ENCODE measurements at places on chromosomes 5 and 9.

- no peak for DNase-seq
Observed at GRCh38 chr9:86775718-86776117, 171.6 kb downstream of the GAS1 start.

DNA sequence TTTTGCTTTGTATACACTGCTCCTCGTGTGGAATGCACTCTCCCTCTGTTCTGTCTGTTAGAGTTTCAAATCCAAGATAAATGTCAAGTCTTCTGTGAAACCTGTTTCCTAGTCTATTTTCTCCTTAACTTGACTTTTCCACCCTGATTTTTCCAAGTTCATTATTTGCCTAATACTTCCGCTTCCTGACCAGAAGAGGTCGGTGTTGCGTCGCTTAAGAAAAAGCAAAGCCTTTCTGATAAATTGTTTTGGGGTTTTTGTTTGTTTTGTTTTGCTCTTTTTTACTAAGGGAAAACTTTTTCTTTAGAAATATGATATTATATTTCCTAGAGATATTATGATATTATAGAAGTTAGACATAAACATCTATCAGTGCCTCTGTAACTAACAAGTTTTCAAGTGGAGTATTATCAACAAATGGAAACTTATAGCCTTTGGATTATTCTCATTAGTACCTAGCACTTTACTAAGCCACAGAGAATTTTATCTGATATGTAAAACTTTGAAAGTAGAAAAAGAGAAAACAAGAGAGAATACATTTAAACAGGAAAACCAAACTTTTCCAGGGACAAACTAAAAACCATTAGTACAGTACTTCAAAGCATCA, 55.8 kb downstream of the PHAX start:
- DNase-seq = no peak

DNA sequence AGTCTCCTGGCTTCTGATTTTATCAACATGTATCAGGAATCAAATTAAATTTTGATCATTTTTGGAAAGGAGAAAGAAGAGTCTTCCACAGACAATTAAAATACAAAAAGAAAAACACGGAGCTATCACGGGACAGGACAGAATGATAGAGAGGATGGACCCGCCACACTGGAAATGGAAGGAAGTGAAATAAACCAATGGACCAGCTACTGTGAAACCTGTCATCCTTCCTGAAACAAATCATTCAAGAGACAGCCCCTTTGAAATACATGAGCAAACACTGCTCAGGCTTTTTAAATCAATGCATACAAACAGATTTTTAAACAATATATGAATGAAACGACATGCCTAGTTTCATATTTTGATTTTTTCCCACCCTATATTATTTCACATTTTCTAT, 339.4 kb downstream of the ACTL7B start:
- DNase-seq = no peak

DNA sequence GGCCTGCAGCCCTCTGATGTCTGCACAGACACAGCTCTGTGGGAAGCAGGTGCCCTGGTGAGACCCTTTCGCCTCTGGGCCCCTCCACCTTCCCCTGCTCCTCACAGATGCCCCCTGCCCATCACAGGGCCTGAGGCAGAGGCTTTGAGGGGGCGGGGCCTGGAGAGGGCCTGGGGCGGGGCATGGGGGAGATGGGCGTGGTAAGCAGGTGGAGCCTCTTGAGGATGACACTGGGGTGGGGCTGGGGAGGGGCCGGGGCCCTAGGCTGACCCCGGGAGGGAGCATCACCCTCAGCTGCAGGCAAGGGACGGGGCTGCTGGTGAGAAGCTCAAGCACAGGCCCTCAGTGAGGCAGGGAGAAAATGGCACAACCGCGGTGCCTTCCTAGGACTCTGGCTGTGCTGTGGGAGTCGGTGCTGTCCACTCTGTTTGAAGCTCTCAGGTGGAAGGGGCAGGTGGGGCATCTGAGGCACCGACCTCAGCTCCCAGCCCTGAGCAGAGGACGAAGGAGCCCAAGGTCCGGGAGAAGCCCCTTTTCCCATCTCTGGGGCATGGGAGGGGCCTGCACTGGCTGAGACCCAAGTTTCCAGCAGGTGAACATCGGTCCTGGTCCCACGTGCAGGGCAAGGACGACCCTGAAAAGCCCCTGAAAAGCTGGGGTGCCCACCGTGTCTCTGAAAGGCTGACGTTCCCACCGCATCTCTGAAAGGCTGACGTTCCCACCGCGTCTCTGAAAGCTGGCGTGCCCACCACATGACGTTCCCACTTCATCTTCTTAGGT, 17.5 kb upstream of the SLC9A3 start:
- DNase-seq = no peak

DNA sequence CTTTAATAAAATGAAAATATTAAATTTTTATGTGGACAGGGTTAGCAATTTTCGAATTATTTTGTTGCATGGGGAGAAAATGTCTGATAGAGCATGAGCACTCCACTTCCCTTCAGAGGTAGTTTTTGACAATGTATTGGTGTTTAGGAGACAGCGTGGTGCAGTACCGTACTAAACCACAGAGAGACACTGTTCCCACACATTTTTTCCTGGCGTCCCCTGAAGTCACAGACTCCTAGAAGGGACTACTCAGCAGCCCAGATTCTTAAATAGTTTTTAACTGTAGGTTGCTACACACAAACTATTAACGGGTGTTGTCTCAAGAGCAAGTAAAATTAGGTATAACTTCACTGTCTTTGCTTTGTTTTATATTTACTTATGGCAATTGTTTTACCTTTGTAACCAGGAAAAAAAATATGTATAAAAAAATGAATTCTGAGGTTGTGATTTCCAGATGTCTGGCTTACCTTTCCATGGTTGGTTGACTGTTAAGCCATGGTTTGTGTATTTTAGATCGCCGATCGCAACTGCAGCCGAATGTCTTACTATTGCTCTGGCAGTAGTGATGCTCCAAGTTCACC, 171.2 kb downstream of the DOCK8 start:
- peak; percentile 8 for DNase-seq

DNA sequence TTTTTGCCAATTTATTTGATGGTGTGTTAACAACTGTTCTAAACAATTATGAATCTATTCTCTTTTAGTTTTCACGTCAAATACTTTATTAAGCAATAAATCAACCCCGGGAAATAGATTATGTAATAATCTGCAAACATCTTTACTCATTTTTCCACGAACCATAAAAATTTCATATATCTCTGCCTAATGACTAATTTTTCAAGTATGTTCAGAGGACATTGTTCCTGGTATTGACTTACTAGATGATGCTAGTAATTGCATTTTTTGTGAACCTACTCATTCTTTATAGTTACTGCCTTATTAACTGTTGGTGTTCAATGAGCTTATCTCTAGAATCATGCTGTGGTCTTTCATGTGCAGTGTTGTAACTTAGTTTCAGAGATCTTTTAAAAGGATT, 41.0 kb upstream of the FBN2 start:
- DNase-seq = no peak

GRCh38 chr9:122475717-122476116, 2.0 kb downstream of the OR1J1 start:
- DNase-seq = no peak

- DNase-seq = no peak
Observed at GRCh38 chr9:112361601-112362000, 18.3 kb upstream of the HSDL2 start.

GRCh38 chr5:73282923-73283322, 109.9 kb downstream of the TMEM174 start:
- DNase-seq = no peak

DNA sequence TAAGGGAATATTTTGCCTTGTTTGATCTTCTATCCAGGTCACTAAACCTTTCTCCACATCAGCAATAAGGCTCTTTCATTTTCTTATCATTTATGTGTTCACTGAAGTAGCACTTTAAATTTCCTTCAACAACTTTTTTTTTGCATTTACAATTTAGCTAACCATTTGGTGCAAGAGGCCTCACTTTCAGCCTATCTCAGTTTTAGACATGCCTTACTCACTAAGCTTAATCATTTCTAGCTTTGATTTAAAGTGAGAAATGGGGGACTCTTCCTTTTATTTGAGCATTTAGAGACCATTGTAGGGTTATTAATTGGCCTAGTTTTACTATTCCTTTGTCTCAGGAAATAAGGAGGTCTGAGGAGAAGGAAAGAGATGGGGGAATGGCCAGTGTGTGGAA, 250.5 kb downstream of the AUH start:
- no peak for DNase-seq

DNA sequence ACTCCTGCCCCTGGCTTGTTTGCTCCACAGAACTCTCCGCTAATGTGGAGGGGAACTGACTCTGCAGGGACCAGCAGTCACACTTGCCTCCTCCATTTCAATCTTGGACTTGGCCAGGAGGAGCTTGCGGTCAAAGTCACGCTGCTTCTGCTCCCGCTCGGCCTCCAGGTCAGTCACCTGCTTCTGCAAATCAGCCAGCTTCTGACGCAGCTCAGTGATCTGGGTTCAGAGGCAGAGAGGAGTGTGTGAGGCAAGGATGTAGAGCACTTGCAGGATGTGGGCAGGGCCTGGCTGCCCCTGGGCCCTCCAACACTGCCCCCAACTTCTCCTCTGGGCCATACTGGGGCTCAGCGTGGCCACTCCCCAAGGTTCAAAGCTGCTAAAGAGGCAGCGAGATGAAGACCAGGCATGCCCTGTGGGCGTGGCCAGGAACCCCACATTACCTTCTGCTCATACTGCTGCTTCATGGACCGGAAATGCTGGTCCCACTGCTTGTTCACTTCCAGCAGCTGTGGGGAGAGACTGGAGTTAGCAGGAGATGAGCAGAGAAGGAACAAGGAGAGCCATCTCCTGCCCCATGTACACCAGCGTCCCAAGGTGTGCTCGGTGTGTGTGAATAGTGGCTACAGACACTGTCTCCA, 22.2 kb downstream of the GPX3 start:
- no peak for DNase-seq

GRCh38 chr5:81241001-81241400, 7.9 kb downstream of the CKMT2 start:
- DNase-seq = no peak

DNA sequence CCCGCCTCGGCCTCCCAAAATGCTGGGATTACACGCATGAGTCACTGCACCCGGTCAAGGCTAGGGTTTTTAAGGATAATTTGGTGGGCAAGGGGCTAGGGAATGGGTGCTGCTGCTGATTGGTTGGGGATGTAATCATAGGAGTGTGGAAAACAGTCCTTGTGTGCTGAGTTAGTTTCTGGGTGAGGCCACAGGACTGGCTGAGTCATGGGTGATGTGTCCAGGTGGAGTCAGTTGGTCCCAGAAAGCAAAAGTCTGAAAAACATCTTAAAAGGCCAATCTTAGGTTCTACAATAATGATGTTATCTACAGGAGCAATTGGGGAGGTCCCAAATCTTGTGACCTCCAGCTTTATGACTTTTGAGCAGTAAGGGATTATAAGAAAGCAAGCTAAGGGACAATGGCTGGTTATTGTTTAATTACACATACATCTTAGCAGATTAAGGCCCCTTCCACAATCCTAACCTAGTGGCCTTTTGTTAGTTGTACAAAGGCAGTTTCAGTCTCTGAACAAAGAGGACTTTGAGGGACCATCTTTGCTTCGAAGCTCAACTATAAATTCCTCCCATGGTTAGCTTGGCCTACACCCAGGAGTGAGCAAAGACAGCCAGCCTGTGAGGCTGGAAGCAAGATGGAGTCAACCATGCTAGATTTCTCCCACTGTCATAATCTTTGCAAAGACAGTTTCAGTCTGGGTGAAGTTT, 5.5 kb upstream of the AOPEP start:
- DNase-seq = no peak
